ENCODE measurements at places on chromosomes 1 and 21. TPM values are rescaled to one million over a fixed set of nuclear protein-coding genes. Genes with fewer than 3 reads are reported as not detected.

OR6N1 gene
- not detected for total RNA-seq

FALEC gene
- 0.49 TPM for total RNA-seq

PRRX1 gene
- 7.0 TPM for total RNA-seq

CAMK1G gene
- total RNA-seq = 0.51 TPM

AMY1A gene
- total RNA-seq = not detected

OLIG2 gene
- total RNA-seq = not detected

TRNP1 gene
- total RNA-seq = 56.5 TPM

SPRR2E gene
- not detected for total RNA-seq

COL11A1 gene
- 1.8 TPM for total RNA-seq

CLCA1 gene
- total RNA-seq = not detected

Measured in mesangial cell (primary cell).